Activated CD4-positive, alpha-beta T cell treated with anti-CD3 and anti-CD28 coated beads, Interleukin-2, amount 10 ng/mL, durations not matched to agents 7 days and 5 days (primary cell): ENCODE measurements at places on chromosomes 11 and 22.

GRCh38 chr22:49087198-49087597 is 740.5 kb downstream of the BRD1 start:
- no peak for DNase-seq

- no peak for DNase-seq
These were observed 35.2 kb upstream of the CECR2 start for GRCh38 chr22:17334059-17334458.

GRCh38 chr11:68542617-68543016 is 82.1 kb downstream of the PPP6R3 start:
- DNase-seq = no peak

DNA sequence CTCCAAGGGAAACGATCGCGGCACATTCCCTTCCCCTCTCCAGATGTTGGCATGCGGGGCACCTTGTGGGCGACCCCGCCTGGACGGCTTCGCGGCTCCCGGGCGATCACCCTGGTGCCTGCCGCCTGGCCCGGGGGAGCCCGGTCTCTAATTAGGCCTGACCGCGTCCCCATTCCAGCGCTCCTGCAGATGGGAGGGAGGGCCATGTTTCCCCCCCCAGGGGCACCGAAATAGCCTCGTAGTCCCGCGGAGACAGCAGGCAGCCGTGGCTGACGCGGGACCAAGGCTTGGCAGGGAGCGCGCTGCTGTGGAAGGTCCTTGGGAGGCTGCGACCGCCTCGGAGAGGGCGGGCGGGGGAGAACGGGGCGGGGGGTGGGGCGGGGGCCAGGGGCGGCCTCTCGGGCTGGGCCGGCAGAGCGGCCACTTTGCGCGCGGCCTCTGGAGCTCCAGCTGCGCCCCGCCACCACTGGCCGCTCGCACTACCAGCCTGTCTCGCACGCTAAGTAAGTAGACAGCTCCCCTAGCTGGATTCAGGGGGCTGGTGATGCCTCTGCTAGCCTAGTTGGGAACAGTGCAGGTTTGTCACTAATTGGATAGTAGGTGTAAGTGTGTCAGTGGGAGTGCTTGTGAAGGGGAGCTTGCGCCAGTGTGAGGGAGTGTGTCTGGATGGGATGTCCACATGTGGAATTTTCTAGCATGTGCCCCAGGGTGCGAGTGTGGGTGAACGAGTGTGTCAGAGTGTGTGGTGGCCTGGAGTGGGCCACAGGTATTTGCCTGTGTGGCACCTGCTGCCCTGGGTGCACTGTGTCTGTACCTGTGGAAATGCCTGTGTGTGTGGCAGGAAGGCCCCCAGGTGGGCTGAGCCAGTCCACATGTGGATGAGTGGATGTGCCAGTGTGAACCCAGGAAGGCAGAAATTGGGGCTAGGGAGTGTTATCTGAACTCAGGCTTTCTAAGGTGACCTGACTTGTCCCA is at the start of gene INSC:
Gene INSC (plus strand): TSS at position 423 of the 975 bp plus-strand sequence. CDS start 34,252 bp downstream, outside the sequence.
- no peak for DNase-seq

DNA sequence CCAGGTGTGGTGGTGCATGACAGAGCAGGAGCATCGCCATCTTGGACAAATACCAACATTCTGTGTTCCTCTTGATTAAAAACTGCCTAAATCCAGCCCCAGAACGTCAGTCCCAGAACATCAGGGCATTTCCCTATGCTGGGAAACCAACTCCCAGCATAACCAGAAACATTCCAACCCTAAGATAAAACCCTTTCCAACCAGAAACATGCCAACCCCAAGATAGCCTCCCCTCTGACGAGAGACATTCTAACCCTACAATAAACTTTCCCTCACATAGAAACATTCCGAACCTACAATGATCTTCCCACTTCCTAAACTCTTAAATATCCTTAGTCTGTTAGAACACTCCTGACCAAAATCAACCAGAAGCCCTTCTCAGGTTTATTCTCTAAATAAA is 11.6 kb downstream of the PLAAT4 start:
- no peak for DNase-seq
